ENCODE measurements at places on chromosomes 12 and 14.

DNA sequence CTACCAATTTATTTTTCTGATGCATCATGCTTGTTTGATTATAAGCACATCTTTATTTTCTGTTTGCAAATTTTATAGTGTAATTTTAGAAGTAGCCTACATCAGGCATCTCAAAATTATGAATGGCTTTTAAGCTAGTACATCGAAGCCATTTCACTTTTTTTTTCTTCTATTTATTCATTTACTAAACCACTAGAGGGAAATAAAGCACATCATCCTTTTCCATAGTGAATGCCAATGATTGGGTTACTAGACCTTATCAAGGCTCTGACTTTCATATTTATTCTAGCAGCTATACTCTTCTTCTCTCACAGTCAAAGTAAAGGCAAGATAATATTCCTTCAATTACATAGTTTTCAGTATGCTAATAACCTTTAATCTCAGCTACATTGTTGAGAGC is 736.4 kb upstream of the LRFN5 start:
- DNase-seq = no peak

DNA sequence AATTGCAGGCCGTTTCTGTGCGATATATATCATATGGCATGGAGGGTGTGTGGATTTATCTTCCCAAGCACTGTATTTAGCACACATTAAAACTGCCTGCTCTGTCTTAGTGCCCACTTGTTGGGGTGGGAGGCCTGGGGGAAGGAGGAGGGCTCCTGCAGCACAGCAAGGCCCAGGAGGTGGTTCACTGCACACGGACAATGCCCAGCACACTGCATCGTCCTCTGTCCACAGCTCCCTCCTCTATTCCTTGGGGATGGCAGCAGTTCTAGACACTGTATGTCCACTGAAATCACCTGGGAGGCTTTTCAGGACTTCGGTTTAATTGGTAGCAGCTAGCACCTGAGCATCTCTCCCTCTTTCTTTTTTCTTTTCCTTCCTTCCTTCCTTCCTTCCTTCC is 161.2 kb downstream of the KTN1 start:
- no peak for DNase-seq

DNA sequence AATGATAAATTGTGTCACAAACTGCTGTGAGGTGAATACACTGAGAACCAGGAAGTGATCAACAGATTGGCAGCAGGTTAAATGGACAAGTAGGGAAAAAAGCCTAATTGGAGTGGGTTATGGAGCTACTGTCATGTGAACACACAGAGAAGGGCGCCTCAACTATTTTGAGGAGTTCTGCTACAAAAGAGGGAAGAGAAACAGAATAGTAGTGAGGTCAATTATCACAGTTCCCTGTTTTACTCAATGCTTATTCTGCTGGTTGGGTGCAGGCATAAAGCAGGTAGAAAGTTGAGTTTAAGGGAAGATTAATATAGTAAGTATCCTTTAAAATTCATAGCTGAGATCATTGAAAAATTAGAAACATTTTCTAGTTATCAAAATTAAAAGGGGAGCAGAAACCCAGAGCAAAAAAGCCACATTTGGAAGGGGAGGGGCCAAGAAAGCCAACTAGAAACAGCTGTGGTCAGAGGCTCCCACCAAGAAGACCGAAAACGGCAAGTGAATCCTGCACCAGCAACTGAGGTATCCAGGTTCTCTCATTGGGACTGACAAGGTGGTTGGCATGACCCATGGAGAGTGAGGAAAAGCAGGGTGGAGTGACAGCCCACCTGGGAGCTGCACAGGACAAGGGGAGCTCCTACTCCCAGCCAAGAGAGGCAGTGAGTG is 105.7 kb downstream of the ZC3H14 start:
- no peak for DNase-seq

DNA sequence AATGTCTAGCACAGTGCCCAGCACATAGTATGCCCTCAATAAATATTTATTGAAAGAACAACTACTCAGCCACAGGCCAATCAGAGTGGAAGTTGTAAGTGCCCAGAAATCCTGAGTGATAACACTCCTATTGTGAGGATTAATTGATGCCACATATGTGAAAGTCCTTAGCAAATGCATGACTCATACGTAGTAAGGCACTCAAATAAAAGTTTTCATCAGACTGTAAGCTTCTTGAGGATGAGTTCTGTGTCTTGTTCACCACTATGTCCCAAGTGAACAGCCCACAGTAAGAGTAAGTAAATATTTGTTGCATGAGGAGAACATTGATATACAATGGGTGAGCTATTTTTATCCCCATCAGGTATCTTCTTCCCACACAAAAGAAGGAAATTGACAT is 24.7 kb upstream of the ANO6 start:
- no peak for DNase-seq

GRCh38 chr14:20197459-20197858 is 6.8 kb downstream of the OR11G2 start:
- no peak for DNase-seq

- no peak for DNase-seq
These were observed 22.3 kb downstream of the GALNT6 start for GRCh38 chr12:51368640-51369517.
